IgD-negative memory B cell (primary cell): ENCODE measurements at places on chromosomes 16 and 17. TPM values are rescaled to one million over a fixed set of nuclear protein-coding genes. Genes with fewer than 3 reads are reported as not detected.

Gene C17orf100
- polyA plus RNA-seq, result 8.0 TPM

Gene HAS3
- 0.09 TPM for polyA plus RNA-seq

Gene RNF135
- polyA plus RNA-seq, result 34.7 TPM

Gene RANBP10
- polyA plus RNA-seq, result 10.9 TPM

Gene ZNF750
- polyA plus RNA-seq, result not detected

Gene NT5M
- polyA plus RNA-seq, result 2.4 TPM

Gene KRTAP16-1
- polyA plus RNA-seq, result not detected

Gene SLC47A2
- polyA plus RNA-seq, result 0.15 TPM

Gene ABI3
- 34.2 TPM for polyA plus RNA-seq

Gene SPN
- polyA plus RNA-seq, result 11.0 TPM

Gene ARHGAP44
- polyA plus RNA-seq, result 0.90 TPM
